Effector memory CD8-positive, alpha-beta T cell (primary cell): ENCODE measurements at places on chromosomes 11 and 22.

DNA sequence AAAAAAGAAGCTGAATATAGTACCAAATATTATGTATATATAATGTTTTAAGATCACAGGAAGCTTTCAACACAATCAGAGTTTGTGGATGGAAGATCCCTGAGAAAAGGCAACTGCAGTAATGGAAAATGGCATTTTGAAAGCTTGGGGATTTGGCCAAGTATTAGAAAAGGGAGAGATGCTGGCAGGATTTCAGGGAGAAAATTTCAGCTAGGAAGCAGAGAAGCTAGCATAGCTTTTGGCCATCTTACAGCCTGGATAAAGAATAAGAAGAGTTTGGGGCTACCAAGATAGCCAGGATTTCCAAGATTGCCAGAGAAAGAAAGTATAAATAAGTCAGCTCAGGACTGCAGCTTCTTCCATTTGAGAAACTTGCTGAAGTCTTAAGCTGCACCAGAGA lies 440.8 kb upstream of the LUZP2 start:
- DNase-seq = no peak

DNA sequence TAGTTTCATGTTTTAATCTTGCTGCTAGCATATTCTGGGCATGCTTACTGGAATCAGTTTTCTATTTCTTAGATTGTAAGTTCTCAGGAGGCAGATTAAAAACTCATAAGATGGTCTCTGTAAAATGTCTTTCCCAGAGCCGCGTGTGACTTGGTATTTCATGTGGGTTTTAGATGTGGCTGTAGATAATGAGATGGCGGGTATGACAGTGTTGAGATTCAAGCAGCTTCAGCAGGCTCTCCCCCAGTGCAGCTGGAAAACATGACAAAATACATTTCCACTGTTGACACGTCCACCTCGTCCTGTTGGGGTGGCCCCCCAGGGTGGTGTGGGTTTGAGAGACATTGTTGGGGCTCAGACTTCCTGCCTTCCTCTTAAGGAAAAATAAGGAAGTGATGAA lies 106.8 kb downstream of the KIRREL3 start:
- DNase-seq = no peak

GRCh38 chr11:697811-698311 lies 2.2 kb downstream of the TMEM80 start:
- no peak for DNase-seq

DNA sequence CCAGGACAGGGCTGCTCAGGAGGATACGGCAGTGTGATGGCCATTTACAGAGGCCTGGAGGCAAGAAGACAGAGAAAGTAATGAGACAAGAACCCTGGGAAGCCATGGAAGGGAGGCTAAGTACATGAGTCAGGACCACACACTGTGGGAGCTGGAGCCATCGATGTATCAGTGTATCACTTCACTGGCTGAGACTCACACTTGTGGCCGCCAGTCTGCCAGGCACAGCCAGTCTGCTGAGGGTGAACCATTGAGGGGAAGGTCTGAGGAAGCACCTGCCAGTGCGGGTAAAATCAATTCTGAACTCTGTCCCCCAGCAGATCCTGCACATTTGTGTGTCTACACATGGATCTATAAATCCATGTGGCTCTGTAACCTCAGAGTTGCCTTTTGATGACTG lies 195.6 kb downstream of the GRIK4 start:
- DNase-seq = no peak

DNA sequence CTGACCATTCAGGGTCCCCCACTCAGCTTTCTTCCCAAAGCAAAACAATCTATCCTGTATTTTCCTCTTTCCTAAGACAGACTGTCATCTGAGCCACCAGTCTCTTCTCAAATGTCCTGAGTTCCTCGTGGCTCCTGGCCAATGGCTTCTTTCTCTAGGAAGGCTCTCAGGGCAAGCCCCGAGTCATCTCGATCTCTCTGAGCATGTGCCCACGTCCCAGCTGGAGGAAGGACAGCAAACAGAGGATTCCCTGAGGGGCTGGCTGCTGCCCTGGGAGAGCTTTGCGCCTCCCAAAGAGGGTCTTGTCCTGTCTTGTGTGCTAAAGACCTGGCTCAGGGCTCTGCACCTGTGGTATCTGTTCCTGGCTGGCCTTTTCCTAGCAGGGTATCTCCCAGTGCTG lies 8.3 kb downstream of the SLC37A2 start:
- DNase-seq = no peak

- DNase-seq = no peak
Measured at GRCh38 chr11:100808904-100809491, 121.9 kb downstream of the ARHGAP42 start.

- peak; percentile 10 for DNase-seq
Measured at GRCh38 chr11:58958500-58958899, 19.2 kb downstream of the GLYATL1 start.

GRCh38 chr11:18050848-18051247 lies 4.8 kb upstream of the TPH1 start:
- DNase-seq = no peak

DNA sequence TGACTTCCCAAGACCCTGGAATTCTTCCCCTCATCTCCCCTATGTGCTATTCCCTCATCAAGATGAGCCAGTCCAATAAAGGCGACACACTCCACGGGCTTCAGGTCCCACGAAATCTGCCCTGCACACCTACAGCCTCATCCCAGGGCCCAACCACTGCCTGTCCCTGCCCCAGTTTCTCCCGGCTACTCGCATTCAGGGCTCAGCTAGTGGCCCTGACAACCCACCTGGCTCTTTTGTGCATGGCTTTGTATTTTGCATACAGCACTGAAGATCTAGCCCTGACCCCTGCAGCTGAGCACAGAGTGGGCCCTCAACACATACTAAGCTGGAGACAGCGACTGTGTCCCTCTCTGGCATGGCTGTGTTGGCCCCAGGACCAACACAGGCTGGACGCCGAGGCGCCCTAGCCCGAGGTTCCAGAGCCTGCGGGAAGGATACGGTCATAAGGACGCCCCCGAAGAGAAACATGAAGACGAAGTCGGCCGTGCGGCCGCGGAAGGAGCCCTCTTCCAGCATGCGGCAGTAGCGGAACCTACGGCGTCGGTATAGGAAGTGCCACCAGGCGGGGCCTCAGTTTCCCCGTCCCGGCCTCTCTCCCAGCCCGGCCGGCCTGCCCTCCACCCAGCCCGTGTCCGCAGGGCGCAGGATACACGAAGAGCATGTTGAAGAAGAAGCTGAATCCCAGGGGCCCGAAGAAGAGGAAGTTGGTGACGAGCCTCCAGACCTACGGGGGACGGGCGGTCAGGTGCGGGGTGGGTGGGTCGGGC lies 710 bp downstream of the DERL3 start:
- no peak for DNase-seq

GRCh38 chr22:42039271-42039670 lies 31.3 kb downstream of the NAGA start:
- DNase-seq = no peak

DNA sequence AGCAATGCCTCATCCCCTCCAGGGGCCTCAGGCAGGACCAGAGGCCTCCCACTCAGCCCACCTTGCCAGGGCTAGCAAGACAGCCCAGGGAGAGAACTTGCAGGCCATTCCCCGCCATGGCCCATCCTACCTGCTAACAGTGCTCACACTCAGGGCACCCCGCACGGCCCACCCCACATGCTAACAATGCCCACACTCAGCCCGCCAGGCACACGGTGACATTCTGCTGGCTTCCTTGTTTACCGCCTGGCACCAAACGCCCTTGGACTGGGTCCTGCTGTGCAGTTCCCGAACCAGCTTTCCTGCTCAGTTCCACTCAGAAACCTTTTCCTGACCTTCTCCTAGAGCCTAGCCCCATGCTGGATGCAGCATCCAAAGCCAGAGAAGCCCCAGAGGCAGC lies 33.5 kb upstream of the FADD start:
- no peak for DNase-seq

GRCh38 chr22:37199760-37200108 lies 11.7 kb upstream of the C1QTNF6 start:
- DNase-seq = no peak

- no peak for DNase-seq
Measured at GRCh38 chr11:33869481-33870422, 22.1 kb downstream of the LMO2 start.

GRCh38 chr11:34846467-34846866 lies 69.7 kb downstream of the APIP start:
- DNase-seq = no peak

DNA sequence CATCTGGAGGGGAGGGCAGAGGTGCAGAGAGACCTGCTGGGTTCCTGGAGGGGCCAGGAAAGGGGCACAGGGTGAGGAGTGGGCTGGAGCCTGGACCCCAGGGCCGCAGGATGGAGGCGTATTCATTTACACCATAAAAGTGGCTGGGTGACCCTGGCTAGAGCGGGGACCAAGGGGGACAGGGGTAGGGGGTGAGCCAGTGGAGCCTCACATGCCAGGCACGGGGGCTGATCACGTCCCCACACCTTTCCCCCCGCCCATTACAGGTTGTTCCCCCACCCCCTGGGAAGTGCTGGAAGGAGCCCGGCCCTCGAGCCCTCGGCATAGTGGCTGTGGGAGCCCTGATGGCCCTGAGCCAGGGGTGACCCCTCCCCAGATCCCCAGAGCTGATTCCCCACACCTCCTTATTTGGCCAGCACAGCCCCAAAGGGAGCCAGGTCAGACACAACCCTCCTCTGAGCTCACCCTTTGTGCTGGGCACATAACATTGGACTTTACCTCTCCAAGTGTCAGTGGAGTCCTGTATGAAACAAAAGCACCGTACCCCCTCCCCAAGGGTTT lies 781 bp downstream of the TCIRG1 start:
- no peak for DNase-seq

- DNase-seq = no peak
Measured at GRCh38 chr22:45878901-45879551, 97.9 kb downstream of the WNT7B start.

DNA sequence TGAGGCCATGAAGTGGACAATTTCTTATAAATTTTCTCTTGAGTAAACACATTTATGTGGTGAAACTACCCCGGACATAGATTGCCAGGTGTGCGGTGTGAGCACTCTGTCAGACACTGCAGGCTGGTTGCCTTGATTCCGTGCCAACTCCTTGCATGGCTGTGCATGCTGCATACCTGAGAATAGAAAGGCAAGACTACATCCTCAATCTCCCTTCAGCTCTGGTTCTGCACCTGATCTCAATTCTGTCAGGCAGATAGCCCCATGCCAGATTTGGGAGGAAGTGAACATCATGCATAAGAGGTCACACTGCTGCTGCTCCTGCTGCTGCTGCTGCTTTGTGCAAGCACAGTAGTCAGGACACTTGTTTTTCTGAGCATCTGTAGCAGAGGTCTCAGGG lies 42.5 kb upstream of the DEUP1 start:
- DNase-seq = no peak

DNA sequence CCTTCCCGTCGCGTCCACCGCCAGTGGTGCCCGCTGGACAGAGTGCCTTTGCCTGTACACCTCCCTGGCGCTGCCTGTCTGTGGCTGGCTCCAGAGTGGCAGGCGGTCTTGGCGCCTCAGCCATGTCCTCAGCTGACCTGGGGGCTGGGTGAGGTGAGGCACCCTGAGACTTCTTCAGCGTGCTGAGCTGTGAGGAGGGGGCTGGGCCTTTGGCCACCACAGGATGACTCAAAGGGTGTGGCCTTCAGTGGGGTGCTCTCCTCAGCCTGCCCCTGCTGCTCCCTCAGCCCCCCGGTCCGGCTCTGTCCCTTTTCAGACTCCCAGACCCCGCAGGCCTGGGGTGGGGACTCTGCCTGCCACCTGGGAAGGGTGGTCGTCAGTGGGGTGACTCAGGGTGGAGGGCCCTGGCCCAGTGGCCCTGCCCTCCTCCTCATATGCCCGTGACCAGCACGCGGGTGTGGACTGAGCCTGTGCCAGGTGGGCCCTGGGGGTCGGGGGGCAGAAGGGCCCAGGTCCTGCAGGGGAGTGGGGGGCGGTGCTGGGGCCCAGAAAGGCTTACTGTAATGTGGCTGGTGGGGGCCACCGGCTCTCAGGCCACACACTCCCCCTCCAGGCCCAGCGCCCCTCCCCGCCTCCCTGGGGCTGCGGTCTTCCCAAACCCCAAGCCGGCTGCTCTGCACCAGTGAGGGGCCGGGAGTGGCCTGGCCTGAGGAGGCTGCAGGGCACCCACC lies 15.9 kb downstream of the CRELD2 start:
- no peak for DNase-seq

DNA sequence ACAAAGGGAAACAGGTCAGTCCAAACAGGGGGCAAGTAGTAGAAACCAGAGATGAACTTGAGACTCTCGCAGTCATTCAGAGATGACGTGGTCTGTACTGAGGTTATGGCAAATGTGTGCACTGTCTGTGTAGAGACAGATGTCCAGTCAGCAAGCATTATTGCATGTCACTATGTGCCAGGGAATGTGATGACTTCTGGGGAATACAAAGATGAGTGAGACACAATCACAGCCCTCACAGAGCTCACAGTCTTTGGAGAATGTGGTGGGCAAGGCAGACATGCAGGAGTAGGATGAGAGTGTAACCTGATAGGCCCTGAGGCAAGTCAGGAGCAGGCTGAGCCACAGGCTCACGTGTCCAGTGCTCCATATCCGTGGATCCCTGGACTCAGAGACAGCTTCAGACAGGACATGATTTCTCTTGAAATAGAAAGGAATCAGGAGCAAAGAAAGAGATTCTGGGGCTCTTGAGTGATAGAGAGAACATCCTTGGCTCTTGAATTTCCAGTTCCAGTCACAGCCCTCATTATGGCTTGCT lies 550.7 kb downstream of the ETS1 start:
- DNase-seq = no peak

- no peak for DNase-seq
Measured at GRCh38 chr11:78943841-78944240, 369.2 kb upstream of the NARS2 start.

DNA sequence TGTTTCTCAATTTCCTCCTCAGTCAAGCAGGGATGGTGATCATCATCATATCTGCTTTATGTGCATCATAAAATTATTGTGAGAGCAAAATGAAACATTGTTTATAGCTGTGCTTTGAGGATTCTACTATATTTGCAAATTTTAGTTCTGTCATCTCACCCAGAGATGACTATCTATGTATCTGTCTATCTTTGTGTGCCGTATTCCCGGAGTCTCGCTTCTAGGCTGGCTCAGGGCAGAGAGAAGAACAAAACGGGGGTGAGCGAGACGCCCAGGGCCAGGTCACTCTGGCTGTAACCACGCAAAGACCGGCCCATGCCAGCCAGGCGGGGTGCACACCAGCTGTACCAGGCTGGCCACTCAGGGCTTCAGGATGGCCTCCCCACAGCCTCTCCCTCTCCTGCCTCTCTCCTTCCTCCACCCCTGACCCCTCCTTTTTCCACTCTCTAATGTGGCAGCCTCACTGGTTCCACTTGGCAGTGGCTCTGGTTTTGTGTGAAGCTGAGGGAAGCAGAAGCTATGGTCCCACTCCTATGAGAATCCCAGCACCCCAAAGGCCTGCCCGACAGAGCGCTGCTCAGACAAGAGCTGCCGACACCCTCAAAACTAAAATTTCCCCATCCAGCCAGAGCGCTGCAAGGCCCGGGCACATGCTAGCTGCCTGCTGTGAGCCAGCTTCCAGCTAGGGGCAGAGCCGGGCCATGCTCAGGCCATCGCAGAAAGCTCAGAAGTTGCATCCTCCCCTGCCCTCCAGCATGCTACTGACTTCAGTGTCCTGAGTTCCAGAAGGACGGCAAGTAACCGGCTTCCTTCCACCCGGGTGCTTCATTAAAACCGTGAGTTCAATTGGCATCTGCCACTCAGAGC lies 139.5 kb upstream of the TBCEL start:
- DNase-seq = no peak

GRCh38 chr11:94046796-94047195 lies 25.6 kb downstream of the HEPHL1 start:
- DNase-seq = no peak

GRCh38 chr22:22955276-22955798 lies 67.7 kb downstream of the IGLL5 start:
- no peak for DNase-seq
